ENCODE measurements at places on chromosomes 7 and 10. TPM values are rescaled to one million over a fixed set of nuclear protein-coding genes. Genes with fewer than 3 reads are reported as not detected.

- no peaks in the 10 kb centered on the region for H3K36me3 ChIP-seq
- DNase-seq: no peak
- H3K4me1 ChIP-seq: no peaks in the 10 kb centered on the region
- H3K4me3 ChIP-seq: no peak overlapping the region
These were observed 137.4 kb upstream of the AKR1E2 start for GRCh38 chr10:4688601-4689000.

NFE2L3 gene
- 44.4 TPM for total RNA-seq

DNA sequence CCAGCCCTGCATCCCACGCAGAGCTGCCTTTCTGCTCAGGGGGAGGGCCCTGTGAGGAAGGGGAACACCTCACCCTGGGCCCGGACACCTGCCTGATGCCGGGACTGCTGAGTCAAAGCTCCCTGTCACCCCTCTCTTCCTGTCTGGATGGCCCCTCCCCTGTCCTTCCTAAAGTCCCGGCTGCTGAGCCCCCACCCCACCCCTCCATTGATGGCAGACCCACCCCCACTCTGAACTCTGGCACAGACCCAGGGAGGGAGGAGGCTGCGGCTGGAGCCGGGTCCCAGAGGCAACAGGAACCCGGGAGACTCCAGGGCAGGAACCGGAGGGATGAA is 78.7 kb downstream of the ELFN1 start:
- no peak for DNase-seq
- peaks cover 4% of the 10 kb centered on the region for H3K4me1 ChIP-seq
- H3K27me3 ChIP-seq: peaks cover 13% of the 10 kb centered on the region
- no peaks in the 10 kb centered on the region for H3K36me3 ChIP-seq
- H3K4me3 ChIP-seq: no peak overlapping the region

DNA sequence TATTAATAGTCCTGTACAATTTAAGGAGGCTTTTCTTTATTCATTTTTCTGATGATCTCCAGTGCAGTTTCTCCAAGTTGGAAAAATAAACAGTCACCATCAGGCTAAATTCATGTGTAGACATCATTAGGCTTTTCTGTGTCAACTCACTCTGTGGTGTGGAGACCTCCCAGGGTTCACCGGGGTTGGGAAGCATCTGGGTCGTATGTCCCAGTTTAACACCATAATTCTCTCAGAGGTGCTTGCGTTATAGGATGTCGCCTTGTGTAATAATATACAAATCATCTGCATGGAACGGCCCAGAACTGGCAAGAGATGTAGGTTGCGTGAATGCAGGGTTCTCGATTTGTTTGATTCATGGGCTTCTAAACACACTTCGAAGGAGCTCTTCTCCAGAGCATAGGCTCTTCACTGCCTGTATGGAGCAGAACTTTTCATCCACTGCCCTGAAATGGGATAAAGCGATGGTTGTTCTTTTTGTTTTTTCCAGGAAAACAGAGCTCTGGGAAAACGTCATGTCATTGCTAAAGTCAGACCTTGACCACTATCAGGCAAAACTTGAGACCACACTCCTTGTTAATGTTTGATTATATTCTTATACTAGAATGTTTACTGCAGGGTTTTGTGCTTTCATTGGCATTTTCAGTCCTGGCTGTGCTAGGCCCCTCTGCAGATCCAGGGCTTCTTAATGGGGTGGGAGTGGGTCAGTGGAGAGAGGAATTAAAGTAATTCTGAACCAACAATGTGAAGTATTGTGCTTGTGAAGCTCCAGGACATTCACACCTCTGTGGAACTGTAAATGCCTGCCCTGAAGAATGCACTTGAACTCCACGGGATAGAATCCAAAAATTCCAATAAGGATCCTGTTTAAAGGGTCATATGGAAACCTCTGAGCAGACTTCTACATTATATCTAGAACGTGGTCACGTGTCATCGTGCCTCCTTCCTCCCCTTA is 172.8 kb downstream of the TRIL start:
- no peaks in the 10 kb centered on the region for H3K36me3 ChIP-seq
- H3K27me3 ChIP-seq: no peaks in the 10 kb centered on the region
- DNase-seq: no peak
- no peaks in the 10 kb centered on the region for H3K4me1 ChIP-seq
- H3K4me3 ChIP-seq: no peak overlapping the region

DNA sequence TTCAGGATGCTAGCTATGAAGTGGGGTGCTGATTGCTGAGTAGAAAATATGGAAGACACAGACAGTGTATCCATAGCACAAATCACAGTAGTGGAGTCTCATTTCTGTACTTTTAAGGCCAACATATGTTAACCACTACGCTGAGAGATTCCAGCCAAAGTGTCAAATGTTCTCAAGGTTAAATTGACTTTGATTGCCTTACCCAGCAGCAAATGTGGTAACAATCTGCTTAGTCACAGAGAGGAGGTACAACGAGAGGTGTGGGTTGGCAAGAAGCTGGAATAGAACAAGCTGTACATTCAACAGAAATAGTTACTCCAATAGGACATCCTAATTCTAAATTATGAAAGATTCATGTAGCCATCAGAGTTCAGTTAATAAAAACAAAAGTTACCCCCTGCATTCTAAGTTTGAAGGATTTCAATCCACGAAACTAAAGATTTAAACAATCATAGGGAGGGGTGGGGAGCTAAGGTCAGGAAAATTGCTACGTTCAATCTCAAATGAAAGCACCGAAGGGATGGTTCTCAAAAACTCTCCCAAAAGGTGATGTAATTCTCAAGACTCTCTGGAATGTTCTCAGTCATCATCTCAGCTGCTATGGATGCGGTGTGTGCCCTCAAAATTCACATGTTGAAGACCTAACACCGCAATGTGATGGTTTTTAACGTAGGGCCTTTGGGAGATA is 137.0 kb downstream of the ETV1 start:
- no peaks in the 10 kb centered on the region for H3K27me3 ChIP-seq
- no peak overlapping the region for H3K27ac ChIP-seq
- H3K36me3 ChIP-seq: no peaks in the 10 kb centered on the region
- H3K4me3 ChIP-seq: no peak overlapping the region
- no peak for DNase-seq
- H3K4me1 ChIP-seq: peaks cover 24% of the 10 kb centered on the region

DNA sequence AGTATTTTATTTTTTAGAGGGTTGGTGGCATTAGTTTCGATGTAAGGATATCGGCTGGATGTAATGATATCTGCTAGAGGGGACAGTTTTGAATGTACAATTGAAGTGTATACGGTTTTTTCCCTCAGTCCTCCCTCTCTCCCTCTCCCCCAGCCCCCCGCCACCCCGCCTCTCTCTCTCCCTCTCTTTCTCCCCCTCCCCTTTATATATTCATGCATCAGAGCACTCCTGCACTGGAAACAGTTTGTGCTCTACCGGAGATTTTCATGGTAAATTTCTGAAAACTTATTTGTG is 1.6 kb downstream of the GLCCI1 start:
- no peak for DNase-seq
- H3K27ac ChIP-seq: no peak overlapping the region
- H3K4me3 ChIP-seq: no peak overlapping the region
- peaks cover 24% of the 10 kb centered on the region for H3K4me1 ChIP-seq

DNA sequence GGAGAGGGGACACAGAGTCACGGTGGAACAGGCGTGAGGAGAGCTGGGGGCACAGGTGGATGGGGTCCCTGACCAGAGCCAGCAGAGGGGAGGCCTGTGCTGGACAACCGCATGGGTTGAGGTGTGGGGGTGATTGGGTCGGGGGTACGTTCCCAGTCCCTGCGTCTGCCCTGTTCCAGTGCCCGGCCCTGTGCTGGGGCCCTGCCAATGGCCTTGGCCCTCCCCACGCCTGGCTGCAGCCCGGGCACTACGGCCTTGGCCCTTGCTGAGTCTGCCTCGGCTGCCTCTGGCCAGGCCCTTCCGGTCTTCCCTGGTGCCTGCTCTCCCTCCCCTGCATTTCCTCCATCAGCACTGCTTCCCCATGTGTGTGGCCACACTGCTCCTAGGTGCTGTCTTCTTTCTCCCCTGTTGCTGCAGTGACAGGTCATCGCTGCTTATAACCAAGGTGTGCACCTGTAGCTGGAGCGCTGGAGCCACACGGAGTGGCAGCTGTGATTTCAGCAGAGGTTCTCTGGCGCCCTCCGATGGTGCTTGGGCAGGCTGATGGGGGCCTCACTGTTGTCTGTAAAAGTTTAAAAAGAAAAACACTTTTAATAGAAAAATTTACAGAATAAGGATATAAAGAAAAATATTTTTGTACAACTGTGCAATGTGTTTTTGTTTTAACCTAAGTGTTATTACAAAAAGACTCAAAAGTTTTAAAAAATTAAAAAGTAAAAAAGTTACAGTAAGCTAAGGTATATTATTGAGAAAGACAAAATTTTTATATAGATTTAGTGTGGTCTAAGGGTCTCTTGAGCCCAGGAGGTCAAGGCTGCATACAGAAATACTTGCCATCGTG is 45.2 kb upstream of the BHLHA15 start:
- no peak overlapping the region for H3K4me3 ChIP-seq
- no peaks in the 10 kb centered on the region for H3K36me3 ChIP-seq
- H3K4me1 ChIP-seq: peaks cover 4% of the 10 kb centered on the region

GRCh38 chr10:71812913-71813590 is 38.0 kb downstream of the PSAP start:
- H3K27me3 ChIP-seq: no peaks in the 10 kb centered on the region
- H3K4me3 ChIP-seq: no peak overlapping the region
- H3K36me3 ChIP-seq: no peaks in the 10 kb centered on the region

AS3MT gene
- total RNA-seq: not detected
